Activated naive CD4-positive, alpha-beta T cell treated with anti-CD3 and anti-CD28 coated beads, Interleukin-2, amount 50 U/mL, for 16 hours (primary cell): ENCODE measurements at places on chromosomes 16 and 17.

- no peak for DNase-seq
These were observed 33.2 kb upstream of the MEAK7 start for GRCh38 chr16:84537491-84538151.

- no peak for DNase-seq
These were observed 4.1 kb downstream of the SNRNP25 start for GRCh38 chr16:57711-58110.

GRCh38 chr16:20268409-20268808 lies 58.9 kb downstream of the GP2 start:
- DNase-seq = no peak

DNA sequence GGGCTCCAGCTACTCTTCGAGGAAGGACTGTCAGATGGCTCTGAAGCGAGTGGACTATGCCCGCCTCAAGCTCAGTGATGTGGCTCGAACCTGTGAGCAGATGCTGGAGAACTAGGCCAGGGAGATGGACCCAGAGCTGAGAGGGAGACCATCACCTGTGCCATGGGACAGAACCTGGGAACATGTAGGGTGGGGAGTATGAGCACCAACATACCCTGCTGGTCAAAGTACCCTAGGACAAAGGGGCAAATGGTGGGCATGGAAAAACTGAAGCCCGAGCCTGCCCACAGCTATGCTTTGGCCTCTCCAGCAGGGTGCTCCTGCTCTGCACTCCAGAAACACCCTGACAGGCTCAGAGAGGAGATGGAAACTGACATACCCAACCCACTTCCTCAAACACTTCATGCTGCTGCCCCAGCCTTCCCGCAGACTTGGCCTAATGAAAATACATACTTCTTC lies 1.9 kb downstream of the MED11 start:
- DNase-seq = no peak

- DNase-seq = no peak
These were observed 2.6 kb downstream of the TRAPPC2L start for GRCh38 chr16:88859381-88860091.

- DNase-seq = no peak
These were observed 29.1 kb upstream of the SPNS2 start for GRCh38 chr17:4469552-4469951.

- no peak for DNase-seq
These were observed 2.3 kb downstream of the CASKIN2 start for GRCh38 chr17:75512926-75513640.

GRCh38 chr16:57533431-57534336 lies 2.7 kb downstream of the CCDC102A start:
- DNase-seq = no peak

- DNase-seq = no peak
These were observed 23.1 kb downstream of the GNGT2 start for GRCh38 chr17:49187301-49187700.

DNA sequence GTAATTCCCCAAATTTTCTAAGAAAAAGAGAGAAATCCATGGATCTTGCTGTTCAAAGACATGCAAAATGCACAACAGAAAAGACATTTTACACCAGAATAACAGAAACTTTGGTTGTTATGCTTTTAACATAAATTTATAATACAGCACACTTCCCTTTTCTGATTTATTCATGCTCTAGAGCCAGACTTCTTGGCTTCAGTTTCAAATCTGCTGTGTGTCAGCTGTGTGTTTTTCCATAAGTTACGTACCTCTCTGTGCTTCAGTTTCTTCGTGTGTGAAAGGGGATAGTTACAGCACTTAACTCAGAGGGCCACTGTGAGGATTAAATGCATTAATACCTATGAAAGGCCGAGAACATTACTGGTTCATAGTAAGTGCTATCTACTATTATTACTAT lies 6.8 kb upstream of the CCL3L1 start:
- no peak for DNase-seq

DNA sequence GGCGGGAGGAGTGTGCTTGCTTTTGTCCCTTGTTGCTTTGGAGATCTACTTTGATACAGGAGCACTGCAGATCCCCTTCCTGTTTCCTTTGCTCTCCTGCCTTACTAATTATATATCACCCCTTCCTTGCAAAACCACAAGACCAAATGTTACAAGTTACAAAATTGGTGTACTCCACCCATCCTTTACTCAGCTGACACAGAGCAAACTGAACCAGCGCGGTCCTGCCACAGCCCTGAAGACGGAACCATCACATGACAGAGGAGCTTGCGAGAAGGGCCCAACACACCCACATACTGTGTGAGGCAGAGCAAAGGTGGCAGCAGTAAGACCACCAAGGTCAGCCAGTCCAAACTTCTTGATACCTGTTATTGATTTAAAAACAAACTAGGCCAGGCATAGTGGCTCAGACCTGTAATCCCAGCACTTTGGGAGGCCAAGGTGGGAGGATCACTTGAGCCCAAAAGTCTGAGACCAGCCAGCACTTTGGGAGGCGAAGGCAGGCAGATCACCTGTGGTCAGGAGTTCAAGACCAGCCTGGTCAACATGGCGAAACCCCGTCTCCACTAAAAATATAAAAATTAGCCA lies 33.2 kb downstream of the CYTH1 start:
- DNase-seq = peak; percentile 61

GRCh38 chr17:66348584-66349165 lies 46.3 kb downstream of the PRKCA start:
- DNase-seq = no peak

GRCh38 chr17:65896889-65897288 lies 295.0 kb downstream of the CEP112 start:
- DNase-seq = no peak

GRCh38 chr17:63505341-63505740 lies 17.8 kb upstream of the KCNH6 start:
- no peak for DNase-seq

- DNase-seq = no peak
These were observed 29.1 kb downstream of the MRM3 start for GRCh38 chr17:811051-811784.

DNA sequence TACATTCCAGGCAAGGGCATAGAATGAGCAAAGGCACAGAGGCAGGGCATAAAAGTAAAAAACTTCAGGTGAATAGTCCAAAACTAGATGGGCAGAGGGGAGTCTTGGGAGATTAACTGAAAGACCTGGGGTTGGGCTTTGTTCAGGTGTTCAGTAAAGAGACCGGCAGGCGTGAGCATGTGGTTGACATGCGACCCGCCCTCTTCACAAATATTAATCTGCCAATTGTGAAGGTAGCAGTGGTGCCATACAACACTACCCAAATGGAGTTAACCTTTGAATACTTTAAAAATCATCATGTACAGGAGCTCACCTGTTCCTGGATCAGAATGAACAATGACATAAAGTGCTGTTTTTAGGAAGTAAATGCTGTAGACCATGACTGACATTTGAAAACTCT lies 225.5 kb downstream of the LGALS9B start:
- DNase-seq = no peak

- DNase-seq = no peak
These were observed 177.1 kb downstream of the RAB11FIP4 start for GRCh38 chr17:31568539-31568938.

DNA sequence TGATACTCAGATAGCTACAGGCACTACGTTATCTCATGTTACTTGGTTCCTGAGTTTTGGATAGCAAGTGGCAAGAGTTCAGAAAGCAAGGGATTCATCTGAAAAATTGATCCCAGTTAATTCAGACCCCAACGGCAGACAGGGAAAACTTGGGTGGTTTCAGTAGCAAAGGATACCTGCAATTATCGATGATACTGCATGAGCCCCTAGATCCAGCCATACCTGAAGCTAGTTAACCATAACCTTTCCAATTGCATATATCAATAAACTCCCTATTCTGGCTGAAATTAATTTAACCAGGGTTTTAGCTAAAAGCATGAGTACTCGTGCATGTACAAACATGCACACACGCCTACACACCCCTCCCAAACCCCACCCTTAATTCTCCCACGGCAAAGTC lies 4.3 kb downstream of the KNOP1 start:
- no peak for DNase-seq

DNA sequence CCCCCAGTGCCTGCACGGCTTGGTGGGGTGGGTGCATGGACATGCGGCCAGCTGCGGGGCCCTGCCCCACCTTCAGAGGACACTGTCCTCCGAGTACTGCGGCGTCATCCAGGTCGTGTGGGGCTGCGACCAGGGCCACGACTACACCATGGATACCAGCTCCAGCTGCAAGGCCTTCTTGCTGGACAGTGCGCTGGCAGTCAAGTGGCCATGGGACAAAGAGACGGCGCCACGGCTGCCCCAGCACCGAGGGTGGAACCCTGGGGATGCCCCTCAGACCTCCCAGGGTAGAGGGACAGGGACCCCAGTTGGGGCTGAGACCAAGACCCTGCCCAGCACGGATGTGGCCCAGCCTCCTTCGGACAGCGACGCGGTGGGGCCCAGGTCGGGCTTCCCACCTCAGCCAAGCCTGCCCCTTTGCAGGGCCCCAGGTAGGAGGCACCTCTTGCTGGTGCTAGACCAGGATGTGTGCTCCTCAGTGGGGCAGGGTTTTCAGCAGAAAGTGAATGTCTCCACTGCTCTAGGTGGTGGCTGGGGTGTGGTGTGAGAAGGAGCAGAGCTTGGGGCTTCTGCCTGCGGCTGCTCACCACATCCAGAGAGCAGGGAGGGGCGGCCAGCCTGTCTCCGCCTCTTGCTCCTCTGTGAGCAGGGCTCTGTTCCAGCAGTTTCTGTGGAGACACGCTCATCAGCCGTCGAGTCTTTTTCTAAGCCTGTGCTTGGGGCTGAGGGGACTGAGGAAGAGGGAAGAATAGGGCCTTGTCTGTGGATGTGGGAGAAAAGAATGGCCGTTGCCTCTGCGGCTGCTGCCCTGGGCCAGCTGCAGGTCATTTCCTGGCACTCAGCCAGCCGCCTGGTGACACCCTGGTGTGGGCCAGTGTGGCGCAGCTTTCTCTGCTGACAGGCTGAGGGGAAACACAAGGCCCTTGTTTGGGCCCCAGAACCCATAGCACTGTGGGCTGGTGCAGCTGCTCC lies 2.2 kb downstream of the ZNF276 start:
- DNase-seq = peak; percentile 60
